ENCODE measurements at places on chromosomes 12 and 14. TPM values are rescaled to one million over a fixed set of nuclear protein-coding genes. Genes with fewer than 3 reads are reported as not detected.

GRCh38 chr12:116916122-116916521, 5.4 kb downstream of the FBXW8 start:
- H3K4me3 ChIP-seq: no peak overlapping the region
- no peaks in the 10 kb centered on the region for H3K36me3 ChIP-seq
- no peaks in the 10 kb centered on the region for H3K27me3 ChIP-seq
- H3K27ac ChIP-seq: no peak overlapping the region
- peaks cover 4% of the 10 kb centered on the region for H3K4me1 ChIP-seq

- H3K27ac ChIP-seq: peak overlapping the region; percentile 87
- DNase-seq: peak; percentile 88
- H3K36me3 ChIP-seq: no peaks in the 10 kb centered on the region
- no peak overlapping the region for H3K4me3 ChIP-seq
Measured at GRCh38 chr12:118537481-118537917, 161.1 kb downstream of the SUDS3 start.

- H3K36me3 ChIP-seq: no peaks in the 10 kb centered on the region
- no peaks in the 10 kb centered on the region for H3K27me3 ChIP-seq
- DNase-seq: no peak
- no peak overlapping the region for H3K4me3 ChIP-seq
Measured at GRCh38 chr12:12684375-12685106, 11.4 kb downstream of the GPR19 start.

GRCh38 chr12:66775871-66776270, 97.0 kb upstream of the GRIP1 start:
- H3K27ac ChIP-seq: no peak overlapping the region
- H3K27me3 ChIP-seq: no peaks in the 10 kb centered on the region
- no peak overlapping the region for H3K4me3 ChIP-seq
- H3K4me1 ChIP-seq: no peaks in the 10 kb centered on the region

TAS2R7 gene
- total RNA-seq: not detected

Data from sigmoid colon (tissue), 7 donors.